Right renal pelvis (tissue), 4 donors: ENCODE measurements at places on chromosomes 12 and 14.

GRCh38 chr12:129826273-129826672 is 77.6 kb downstream of the TMEM132D start:
- DNase-seq = no peak

DNA sequence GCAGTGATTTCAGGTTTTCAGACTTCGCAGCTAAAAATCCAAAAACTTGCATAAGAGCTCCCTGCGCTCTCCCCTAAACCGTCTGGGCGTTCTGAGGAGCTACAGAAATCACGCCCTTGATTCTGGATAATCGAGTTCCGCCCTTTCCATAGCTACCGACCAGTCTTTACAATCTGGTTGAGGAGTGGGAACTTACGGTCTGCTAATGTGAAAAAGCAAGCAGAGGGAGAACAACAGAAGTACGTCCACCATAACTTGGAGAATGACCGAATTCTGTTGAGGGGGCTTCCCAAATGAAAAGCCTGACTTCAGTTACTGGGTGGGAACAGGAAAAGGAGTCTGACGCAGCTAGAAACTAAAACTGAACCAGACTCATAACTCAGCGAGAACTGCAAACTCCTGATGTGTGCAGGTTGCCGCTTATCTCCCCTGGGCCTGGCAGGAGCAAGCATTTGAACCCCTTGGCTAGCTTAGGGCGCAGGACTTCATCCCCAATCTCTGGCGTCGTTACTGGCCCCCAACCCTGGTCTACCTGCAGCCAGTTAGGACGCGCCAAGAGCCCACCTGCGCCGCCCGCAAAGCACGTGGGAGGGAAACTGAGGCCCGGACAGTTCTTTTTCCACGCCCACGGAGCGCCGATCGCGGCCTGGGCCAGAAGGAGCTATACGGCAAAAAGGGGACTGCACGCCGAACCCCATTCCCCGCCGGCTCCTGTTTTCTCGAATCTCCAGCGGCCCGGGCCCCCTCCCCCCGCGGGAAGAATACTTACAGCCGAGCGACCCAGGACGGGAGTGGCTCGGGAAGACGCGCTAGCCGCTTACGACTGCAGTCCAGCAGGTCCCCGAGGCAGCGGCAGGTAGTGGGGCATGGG is 838 bp downstream of the LRIG3 start:
- DNase-seq = no peak

GRCh38 chr12:9745199-9745598 is 12.3 kb upstream of the CLECL1 start:
- DNase-seq = no peak

DNA sequence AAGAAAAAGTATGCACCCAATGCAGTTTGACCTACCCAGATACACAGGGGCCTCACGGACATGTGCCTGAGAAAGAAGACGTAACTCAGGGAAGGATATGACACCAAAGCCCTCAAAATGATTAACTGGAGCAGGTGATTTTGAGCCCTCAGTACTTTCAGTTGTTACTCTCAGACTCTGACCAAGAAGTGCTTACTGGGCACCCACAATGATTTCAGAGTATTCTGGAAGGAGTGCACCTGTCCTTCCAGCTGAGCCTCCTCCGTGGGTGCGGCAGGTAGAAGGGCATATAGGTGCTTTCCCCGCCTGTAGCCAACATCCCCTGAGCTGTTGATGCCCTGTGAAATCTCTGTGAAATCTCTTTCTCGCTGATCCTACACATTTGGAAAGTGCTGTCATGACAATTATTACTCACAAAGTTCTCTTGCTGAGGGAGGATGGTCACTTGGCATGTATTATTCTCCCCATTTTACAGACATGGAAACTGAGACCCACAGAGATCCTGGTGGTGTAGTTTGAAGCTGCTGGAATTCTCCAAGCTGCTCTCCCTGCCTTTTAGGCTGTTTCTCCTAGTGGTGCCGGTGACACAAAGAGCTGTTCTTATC is 154.3 kb upstream of the CCND2 start:
- no peak for DNase-seq

DNA sequence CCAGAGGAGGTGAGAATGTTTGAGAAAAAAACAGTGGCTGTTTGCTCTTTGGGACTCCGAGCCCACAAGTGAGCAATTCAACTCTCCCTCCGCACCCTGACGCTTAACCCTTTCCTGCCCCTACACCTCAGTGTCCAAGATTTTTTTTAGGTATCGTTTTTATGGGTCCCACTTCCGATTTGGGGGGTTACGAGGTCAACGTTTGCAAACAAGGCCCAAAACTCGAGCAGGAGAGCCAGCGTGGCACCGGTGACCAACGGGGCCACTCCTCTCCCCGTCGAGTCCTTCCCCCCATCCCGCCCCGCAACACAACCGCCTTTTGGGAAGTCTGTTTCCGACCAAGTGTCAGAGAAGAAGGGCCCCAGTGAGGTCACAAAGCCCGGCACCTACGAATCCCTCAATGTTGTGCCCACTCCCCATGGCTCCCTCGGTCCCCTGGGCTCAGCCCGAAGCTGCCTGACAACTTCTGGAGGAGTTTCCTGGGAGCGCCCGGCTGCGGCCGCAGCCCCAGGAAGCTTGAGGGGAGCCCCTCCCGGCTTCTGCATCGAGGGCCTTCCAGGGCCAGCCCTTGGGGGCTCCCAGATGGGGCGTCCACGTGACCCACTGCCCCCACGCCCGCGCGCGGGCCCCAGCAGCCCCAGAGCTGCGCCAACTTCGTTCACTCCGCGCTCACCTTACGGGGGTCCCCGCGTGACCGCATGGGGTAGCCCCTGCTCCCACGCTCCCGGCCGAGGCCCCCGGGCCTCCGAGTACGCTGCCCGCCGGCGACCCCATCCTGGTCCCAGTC is 1.2 kb downstream of the CDK2AP1 start:
- DNase-seq = no peak
